ENCODE measurements at places on chromosomes 11 and 22. TPM values are rescaled to one million over a fixed set of nuclear protein-coding genes. Genes with fewer than 3 reads are reported as not detected.

Gene ST14
- 94.9 TPM for total RNA-seq

Gene MICALL1
- total RNA-seq: 43.2 TPM

Gene CHST1
- total RNA-seq: 0.31 TPM

Gene SLC35E4
- total RNA-seq: 2.6 TPM

Gene ESAM
- 1.4 TPM for total RNA-seq

Gene MUC2
- total RNA-seq: not detected

Gene APOL3
- total RNA-seq: not detected

Gene TRIM49C
- not detected for total RNA-seq

Gene LIF
- total RNA-seq: 2.3 TPM

Gene ADM
- total RNA-seq: 9.4 TPM

Gene CSRP3
- not detected for total RNA-seq

Gene WT1
- not detected for total RNA-seq

Gene OR52B2
- not detected for total RNA-seq

Gene FOLR1
- total RNA-seq: 6.4 TPM

Gene PARVG
- not detected for total RNA-seq

Gene IFITM1
- total RNA-seq: 2.3 TPM

Gene MAPK8IP2
- total RNA-seq: 7.7 TPM

Gene DEPDC7
- total RNA-seq: 1.7 TPM

Gene CYP2D6
- 10.3 TPM for total RNA-seq

Gene ELFN2
- total RNA-seq: 0.36 TPM

Gene OR2D2
- total RNA-seq: 0.53 TPM

Gene KRTAP5-2
- total RNA-seq: not detected

Gene REXO2
- 54.7 TPM for total RNA-seq

Gene OR51E2
- total RNA-seq: not detected
